Naive thymus-derived CD4-positive, alpha-beta T cell (primary cell): ENCODE measurements at places on chromosomes 1 and 21. TPM values are rescaled to one million over a fixed set of nuclear protein-coding genes. Genes with fewer than 3 reads are reported as not detected.

TNFRSF9 gene
- 0.27 TPM for total RNA-seq

KRTAP24-1 gene
- total RNA-seq: not detected in 2 replicates

PLEKHA6 gene
- 1.9 TPM for total RNA-seq

SYTL1 gene
- total RNA-seq: 107 TPM in 2 replicates

DOCK7 gene
- total RNA-seq: 12.4 TPM

TCHHL1 gene
- not detected for total RNA-seq

GRCh38 chr1:8013800-8014199, 12.3 kb downstream of the ERRFI1 start:
- no peaks in the 10 kb centered on the region for H3K36me3 ChIP-seq
- no peak overlapping the region for H3K4me3 ChIP-seq
- DNase-seq: no peak
- H3K27ac ChIP-seq: no peak overlapping the region

DNA sequence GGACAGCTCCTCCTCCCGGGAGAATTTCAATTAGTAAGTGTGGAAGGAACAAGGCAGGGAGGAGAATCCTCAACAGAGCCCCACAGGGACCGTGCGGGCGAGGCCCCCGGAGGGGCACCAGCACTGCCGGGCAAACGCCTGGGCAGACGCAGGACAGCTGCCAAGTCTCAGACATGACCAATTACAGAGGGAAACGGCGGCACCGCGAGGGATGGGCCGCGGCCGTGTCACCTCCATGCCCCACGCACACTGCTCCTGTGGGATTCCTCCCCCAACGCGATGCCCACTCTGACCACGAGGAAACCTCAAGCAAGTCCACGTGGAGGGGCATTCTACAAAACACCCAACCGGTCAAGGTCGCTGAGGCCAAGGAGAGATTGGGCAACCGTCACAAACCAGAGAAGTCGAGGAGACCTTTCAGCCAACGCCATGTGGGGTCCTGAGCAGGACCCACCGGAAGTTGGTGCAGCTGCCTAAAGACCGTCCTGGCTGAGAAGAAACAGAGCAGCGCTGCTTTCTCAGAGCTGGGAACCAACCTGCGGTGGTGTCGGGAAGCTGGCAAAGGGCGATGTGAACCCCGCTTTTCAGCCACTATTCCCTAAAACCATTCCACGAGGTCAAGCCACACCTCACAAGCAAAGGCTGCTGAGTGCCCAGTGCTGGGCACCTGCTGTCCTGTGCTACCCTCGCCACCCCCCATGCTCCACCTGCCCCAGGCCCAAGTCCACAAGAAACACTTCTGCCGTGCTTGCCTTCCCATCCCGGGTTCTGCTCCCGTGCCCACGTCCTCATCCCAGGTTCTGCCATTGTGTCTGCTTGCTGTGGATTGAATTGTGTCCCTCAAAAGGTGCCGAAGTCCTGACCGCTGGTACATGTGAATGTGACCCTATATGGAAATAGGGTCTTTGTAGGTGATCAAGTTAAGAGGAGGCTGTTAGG, 1.4 kb upstream of the KRTAP10-4 start:
- H3K4me1 ChIP-seq: no peaks in the 10 kb centered on the region
- H3K27me3 ChIP-seq: no peaks in the 10 kb centered on the region
- no peaks in the 10 kb centered on the region for H3K36me3 ChIP-seq
- H3K4me3 ChIP-seq: no peak overlapping the region
- no peak overlapping the region for H3K27ac ChIP-seq

DNA sequence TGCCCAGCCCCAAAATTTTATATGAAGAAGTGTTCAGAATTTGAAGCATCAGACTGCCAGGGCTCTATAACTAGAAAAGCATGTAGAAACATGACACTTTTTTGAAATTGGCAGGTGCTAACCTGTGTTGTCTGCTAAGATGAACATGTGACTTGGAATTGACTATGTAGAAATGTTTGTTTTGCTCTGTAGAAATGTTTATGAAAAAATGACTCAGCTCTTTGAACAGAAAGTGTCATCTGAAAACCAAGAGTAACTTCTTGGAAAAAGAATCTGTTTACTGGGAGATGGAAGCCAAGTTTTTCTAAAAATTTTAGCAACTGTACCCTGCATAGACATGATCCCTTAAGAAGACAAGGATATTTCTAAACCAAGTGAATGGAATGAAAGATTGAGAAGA, 59.2 kb downstream of the LHX9 start:
- no peak for DNase-seq
- no peak overlapping the region for H3K27ac ChIP-seq
- no peaks in the 10 kb centered on the region for H3K36me3 ChIP-seq
- no peaks in the 10 kb centered on the region for H3K27me3 ChIP-seq
- H3K4me1 ChIP-seq: no peaks in the 10 kb centered on the region

- no peak overlapping the region for H3K4me3 ChIP-seq
- H3K27me3 ChIP-seq: peaks cover 31% of the 10 kb centered on the region
- H3K27ac ChIP-seq: no peak overlapping the region
- H3K4me1 ChIP-seq: peaks cover 14% of the 10 kb centered on the region
Measured at GRCh38 chr1:90831910-90832309, 114.8 kb upstream of the BARHL2 start.

GRCh38 chr1:171061425-171062143, 29.1 kb upstream of the FMO3 start:
- H3K27me3 ChIP-seq: no peaks in the 10 kb centered on the region
- H3K4me1 ChIP-seq: no peaks in the 10 kb centered on the region
- no peak for DNase-seq
- H3K36me3 ChIP-seq: no peaks in the 10 kb centered on the region
- H3K4me3 ChIP-seq: no peak overlapping the region

DNA sequence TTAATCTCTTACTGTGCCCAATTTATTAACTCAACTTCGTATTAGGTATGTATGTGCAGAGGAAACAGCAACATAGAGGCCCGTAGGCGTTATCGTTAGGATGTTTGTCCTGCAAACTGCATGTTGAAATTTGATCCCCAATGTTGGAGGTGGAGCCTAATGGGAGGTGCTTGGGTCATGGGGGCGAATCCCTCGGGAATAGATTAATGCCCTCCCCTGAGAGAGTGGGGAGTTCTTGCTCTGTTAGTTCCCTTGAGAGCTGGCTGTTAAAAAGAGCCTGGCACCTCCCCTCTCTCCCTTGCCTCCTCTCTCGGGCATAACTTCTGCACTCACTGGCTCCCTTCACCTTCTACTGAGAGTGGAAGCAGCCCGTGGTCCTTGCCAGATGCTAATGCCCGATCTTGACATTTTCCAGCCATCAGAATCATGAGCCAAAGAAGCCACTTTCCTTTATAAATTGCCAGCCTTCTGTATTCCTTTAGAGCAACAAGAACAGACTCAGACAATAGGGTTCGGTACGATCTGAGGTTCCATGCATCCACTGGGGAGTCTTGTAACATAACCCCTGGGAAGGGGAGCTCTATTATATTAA, 149.0 kb upstream of the RAB4A start:
- H3K4me3 ChIP-seq: no peak overlapping the region
- H3K27ac ChIP-seq: no peak overlapping the region
- H3K36me3 ChIP-seq: no peaks in the 10 kb centered on the region
- DNase-seq: no peak
- H3K27me3 ChIP-seq: no peaks in the 10 kb centered on the region

- H3K36me3 ChIP-seq: no peaks in the 10 kb centered on the region
- no peak overlapping the region for H3K27ac ChIP-seq
- H3K4me1 ChIP-seq: no peaks in the 10 kb centered on the region
Measured at GRCh38 chr1:18989896-18990295, 33.4 kb upstream of the IFFO2 start.

DNA sequence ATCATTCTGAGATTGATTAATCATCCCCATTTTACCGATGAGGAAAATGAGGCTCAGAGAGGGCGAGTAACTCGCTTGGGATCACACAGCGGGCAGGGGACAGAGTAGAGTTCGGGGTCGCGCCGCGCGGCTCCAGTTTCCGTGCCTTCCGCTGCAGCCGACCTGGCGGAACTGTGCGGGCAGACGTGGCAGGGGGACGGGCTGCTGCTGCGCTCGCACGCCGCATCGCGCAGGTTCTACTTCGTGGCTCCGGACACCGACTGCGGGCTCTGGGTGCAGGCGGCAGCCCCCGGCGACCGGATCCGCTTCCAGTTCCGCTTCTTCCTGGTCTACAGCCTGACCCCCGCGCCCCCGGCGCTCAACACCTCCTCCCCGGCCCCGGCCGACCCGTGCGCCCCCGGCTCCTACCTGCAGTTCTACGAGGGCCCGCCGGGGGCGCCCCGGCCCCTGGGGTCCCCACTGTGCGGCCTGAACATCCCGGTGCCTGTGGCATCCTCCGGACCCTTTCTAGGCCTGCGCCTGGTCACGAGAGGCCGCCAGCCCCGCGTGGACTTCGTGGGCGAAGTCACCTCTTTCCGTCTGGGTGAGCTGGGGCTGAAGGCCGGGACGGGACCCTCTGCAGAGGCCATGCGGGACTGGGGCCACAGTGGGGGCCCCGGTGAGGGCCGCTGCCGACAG, 2.3 kb downstream of the LDLRAD2 start:
- H3K4me3 ChIP-seq: peak overlapping the region; percentile 33
- H3K27ac ChIP-seq: no peak overlapping the region
- no peaks in the 10 kb centered on the region for H3K27me3 ChIP-seq
- DNase-seq: peak; percentile 46
- H3K36me3 ChIP-seq: no peaks in the 10 kb centered on the region
- no peaks in the 10 kb centered on the region for H3K4me1 ChIP-seq
